ENCODE measurements at places on chromosomes 4 and X.
A peak's percentile ranks its signal among the peaks of the same experiment; 100 is the strongest.

- DNase-seq, result no peak
Observed at GRCh38 chr4:185634066-185634652, 98.9 kb upstream of the PDLIM3 start.

- DNase-seq, result no peak
Observed at GRCh38 chr4:175470131-175470530, 341.9 kb downstream of the GPM6A start.

GRCh38 chrX:154541896-154542722 lies 4.5 kb downstream of the G6PD start:
- DNase-seq, result peak; percentile 56

- DNase-seq, result no peak
Observed at GRCh38 chr4:17068392-17068791, 169.9 kb upstream of the LDB2 start.

- no peak for DNase-seq
Observed at GRCh38 chr4:176927664-176928063, 134.9 kb upstream of the VEGFC start.

GRCh38 chr4:143189528-143189927 lies 4.8 kb downstream of the USP38 start:
- DNase-seq, result no peak

DNA sequence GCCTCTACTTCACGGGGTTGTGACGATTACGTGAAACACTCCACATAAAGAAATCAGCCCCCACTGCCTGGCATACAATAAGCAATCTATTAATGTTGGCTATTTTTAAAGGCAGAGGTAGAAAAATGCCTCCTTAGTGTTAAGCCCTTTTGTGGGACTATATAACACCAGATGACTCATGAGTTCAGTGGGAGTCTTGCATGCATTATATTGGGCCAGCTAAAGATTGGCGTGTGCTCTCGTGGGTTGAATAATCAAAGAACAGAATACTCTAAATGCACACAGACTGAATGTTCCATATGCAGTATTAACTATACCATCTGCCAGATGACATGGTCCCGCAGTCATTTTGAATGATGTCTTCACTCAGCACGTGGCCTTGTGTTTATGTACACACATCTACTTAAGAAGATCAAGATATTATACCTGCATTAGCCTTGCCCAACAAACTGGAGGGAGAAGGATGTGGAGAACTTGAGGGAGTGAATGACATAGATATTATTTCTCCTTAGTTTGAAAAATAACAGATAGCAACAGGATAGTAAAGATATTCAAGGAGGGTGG lies 85.0 kb upstream of the MYOZ2 start:
- DNase-seq, result no peak

GRCh38 chr4:2245057-2245786 lies 3.3 kb upstream of the HAUS3 start:
- no peak for DNase-seq

- no peak for DNase-seq
Observed at GRCh38 chr4:173318240-173318639, 15.9 kb downstream of the HMGB2 start.

GRCh38 chrX:24415921-24416320 lies 49.2 kb upstream of the PDK3 start:
- no peak for DNase-seq

DNA sequence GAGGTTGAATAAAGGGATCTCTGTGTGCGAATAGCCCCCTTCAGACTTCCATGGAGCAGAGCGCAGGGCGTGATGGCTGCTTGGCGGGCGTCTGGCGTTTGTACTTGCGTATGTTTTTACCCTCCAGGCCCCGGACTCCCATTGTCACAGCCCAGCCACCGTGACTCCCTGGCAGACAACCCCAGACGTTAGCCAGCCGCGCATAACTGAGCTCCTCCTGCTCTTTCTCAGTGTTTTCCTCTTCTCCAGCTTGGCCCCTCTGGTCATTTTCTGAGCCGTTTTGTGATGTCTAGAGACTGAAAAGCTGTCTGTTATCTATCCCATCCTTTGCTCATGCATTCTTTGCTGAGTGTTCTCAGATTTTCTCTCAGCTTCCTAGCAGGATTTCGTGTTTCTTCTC lies 54.3 kb downstream of the IGFBP7 start:
- no peak for DNase-seq

DNA sequence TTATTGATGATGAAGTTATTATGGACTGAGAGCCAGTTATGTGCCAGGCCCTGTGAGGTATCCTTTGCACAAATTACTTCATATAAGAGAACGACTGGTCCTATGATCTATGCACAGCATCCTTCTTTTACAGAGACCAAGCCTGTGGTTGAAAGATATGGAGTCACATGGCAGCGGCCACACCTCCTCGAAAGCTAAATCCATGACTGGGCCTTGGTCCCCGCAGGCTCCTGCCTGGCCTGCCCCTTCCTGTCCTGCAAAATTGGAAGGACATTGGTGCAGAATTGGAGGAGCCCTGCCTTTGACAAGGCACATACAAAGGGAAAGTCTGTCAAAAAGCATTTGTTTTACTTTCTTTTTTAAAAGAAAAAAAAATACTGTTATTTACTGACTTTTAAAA lies 18.3 kb downstream of the SORBS2 start:
- DNase-seq, result no peak

GRCh38 chr4:59503731-59504130 lies 1696.4 kb upstream of the ADGRL3 start:
- DNase-seq, result no peak

- DNase-seq, result no peak
Observed at GRCh38 chrX:44061968-44062614, 88.9 kb upstream of the NDP start.

GRCh38 chr4:5574386-5574785 lies 134.0 kb downstream of the EVC2 start:
- no peak for DNase-seq

DNA sequence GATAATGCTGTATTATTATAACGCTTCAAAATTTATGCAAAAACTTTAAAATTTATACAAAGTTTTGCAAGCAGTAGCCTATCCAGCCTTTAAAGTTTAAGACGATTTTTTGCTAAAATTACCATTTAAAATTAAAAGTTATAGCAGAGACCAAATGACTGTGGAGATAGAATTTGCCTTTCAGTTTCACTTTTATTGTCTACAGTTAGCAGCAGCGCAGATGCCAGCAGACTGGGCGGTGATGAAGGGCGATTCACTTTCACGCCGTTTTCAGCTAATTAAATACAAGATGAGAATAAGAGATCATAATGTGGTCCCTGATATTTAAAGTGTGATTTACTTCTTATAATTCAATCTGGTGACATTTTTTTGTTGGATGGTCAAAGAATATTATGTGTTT lies 1381.5 kb upstream of the ADGRL3 start:
- no peak for DNase-seq
